ENCODE measurements at places on chromosomes 1 and 21.

GRCh38 chr1:54583871-54584270, 35.8 kb downstream of the ACOT11 start:
- DNase-seq = no peak

DNA sequence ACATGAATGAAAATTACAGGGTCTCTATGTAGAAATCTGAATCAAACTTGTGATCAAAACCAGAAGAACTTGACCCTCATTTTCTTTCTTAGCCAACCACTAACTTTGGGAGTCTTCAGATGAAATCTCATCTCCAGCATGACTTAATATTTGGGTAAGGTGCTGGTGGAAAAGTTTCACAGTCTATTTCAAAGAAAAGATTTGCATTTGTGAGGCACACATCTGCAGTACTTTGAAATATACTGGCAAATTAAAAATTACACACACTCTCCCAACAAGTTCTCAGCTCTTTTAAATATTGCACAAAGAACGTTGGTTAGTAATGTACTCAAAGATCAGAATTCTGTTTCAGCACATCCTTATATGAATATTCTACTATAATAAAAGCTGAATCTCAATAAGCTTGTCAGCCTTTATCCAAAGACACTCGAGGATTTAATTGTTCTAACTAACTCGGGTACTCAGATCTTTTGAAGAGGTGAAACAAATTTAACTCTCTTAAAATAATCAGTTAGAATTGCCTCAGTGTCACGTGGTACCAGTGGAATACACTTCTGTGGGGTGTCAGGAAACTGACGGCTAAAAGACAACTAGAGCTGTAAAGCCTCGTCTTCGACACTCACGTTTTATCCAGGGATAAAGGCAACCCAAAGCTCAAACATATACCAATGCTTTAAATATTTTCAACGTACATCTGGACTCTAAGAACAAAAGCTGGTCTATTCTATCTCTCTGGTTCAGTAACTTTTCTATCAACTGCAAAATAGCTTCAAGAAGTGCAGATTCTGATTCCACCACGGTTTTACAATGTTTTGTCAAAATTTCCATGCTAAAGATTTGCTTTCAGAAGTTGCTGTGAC, 19.0 kb downstream of the SAMSN1 start:
- DNase-seq = no peak

DNA sequence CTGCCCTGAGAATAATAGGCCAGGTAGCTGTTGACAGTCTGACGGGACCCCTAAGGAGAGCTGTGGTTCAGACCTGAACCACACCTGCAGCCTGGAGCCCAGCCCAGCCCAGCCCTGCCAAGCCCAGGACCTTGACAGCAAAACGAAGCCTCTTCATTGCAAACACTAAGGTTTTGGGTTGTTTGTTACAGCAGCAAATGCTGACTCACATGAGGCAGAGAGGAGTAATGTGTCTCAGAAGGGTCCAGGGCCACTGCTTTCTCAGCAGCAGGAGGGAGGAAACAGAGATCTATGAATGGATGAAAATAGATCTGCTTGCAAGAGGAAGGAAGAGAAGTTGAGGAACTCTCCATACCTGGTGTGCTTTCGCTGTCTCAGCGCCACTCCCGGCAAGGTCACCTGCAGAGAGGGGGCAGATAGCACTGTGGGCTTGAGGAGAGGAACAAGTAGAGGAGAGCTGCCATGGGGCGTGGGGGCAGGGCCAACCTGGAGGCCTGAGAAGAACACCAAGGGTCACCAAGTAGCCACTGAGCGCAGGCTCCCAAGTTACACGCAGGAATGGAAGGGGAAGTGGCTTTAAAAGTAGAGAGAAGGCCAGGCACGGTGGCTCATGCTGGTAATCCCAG, 127.2 kb downstream of the ZNF281 start:
- no peak for DNase-seq

DNA sequence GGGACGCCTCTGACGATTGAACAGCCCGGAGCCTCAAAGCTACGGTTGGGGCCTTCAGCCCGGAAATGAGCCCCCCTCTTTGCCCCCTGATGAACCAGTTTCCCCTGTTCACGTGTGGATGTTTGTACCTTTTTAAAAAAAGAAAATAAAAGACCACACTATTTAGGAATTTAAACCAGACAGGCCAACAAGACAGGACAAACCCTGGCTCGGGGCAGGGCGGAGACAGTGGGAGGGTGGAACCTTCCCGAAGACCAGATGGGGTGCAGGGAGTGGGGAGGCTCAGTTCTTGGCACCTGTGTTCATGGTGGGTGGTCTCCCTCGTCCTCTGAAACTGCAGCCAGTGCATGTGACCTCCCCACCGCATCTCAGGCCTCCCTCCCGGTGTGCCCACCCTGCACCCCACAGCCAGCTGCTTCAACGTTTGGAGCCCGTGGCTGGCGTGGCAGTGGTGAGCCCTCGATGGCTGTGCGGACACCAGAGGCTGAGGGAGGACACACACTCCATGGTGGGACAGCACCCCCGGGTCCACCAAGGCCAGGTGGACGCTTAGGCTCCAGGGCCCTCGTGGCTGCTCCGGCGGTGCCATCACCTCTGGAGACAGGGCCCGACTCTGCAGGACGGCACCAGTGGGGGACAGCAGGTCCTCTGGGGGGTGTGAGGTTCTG, 45.6 kb downstream of the COL18A1 start:
- DNase-seq = no peak

DNA sequence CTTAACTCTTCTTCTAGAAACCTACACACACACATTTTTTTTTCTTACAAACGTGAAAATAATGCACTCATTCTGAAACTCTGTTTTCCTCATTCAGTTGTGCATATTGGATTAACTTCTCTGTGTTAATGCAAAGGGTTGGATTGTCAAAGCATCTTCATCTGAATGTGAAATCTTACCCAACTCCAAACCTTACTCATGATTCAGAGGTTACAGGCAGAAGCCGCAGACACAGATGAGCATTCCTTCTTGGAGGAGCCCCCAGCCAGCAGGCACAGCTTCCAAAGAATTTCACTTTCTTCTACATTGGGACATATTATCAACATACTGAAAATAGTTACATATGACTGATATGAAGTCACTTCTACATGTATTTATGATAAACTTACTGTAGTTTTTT, 15.7 kb downstream of the PATJ start:
- no peak for DNase-seq

GRCh38 chr1:181798191-181798926, 263.2 kb downstream of the ZNF648 start:
- no peak for DNase-seq

- no peak for DNase-seq
Measured at GRCh38 chr21:38917043-38917774, 111.5 kb downstream of the ETS2 start.

GRCh38 chr1:116314305-116314919, 58.6 kb upstream of the ATP1A1 start:
- no peak for DNase-seq

DNA sequence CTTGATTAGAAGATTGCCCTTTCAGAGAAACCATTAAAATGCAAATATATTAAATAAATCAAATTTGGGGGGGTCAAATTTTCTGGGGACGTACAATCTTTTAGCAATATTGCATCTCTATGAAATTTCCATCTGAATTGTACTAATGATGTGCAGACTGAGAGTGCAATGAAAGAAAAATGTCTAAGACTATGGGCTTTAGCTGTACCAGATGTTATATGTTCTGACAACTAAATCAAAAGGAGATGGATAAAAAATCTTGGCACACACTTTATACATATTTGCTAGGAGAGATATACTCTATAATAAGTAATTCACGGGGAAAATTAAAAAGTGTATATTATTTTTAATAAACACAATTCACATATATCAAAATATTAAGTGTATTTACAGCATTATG, 13.0 kb upstream of the PLPPR5 start:
- DNase-seq = no peak

- no peak for DNase-seq
Measured at GRCh38 chr1:86151427-86151826, 5.1 kb downstream of the COL24A1 start.

DNA sequence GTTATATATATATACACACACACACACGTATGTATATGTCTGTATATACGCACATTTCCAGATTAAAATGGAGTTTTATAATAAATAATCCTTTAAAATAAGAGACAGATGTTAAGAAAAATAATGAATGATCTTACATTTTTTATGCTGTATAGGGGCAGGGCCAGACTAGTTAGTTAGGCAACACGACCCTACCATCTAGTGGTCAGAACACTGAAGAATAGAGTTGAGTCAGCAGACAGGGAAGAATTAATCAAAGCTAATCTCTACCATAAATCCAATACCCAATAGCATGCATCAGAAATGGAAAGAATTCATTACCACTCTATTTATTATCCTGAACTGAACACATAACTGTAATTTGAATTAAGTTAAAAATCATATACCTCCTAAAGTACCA, 156.7 kb downstream of the BRINP3 start:
- DNase-seq = peak; percentile 53

GRCh38 chr1:155176544-155177071, 3.0 kb downstream of the TRIM46 start:
- peak; percentile 93 for DNase-seq

DNA sequence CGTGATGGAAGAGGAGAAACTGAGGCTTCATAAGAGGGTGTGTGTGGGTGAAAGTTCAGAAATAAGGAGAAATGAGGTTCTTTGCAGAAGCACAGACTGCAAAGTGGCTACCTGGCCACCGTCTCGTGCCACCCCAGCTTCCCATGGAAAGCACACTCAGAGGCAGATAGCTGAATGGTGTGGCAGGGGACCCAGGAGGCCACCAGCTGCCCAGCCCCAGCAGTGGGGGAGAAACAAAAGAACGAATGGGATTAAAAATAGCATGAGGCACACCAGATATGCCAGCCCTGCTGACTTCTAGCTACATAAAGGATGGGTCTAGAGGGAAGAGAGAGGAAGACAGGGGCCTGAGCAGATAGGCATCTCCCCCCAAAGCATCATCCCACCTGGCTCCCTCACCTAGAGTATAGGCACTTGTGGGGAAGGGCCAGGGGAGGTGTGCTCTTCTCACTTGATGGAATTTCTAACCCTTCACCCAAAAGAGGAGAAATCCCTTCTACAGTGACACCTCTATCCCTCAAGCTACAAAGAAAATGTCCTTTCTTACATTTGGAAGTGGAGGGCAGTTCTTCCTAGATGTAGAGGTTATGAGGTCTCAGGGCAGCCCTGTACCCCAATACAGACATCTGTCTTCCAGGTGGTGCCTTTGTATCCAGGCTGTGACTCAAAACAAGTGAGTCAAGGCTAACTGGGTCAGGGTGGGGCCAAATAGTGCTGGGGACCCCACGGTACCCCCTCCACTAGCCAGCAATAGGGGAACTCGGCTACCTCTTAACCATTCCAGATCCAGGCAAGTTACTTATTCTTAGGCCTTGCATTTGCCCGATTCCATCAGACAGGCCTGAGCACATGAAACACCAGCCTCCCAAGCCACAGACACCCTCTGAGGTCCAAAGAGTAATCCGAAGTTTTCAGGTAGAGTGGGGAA, 3.5 kb downstream of the HDGF start:
- no peak for DNase-seq

DNA sequence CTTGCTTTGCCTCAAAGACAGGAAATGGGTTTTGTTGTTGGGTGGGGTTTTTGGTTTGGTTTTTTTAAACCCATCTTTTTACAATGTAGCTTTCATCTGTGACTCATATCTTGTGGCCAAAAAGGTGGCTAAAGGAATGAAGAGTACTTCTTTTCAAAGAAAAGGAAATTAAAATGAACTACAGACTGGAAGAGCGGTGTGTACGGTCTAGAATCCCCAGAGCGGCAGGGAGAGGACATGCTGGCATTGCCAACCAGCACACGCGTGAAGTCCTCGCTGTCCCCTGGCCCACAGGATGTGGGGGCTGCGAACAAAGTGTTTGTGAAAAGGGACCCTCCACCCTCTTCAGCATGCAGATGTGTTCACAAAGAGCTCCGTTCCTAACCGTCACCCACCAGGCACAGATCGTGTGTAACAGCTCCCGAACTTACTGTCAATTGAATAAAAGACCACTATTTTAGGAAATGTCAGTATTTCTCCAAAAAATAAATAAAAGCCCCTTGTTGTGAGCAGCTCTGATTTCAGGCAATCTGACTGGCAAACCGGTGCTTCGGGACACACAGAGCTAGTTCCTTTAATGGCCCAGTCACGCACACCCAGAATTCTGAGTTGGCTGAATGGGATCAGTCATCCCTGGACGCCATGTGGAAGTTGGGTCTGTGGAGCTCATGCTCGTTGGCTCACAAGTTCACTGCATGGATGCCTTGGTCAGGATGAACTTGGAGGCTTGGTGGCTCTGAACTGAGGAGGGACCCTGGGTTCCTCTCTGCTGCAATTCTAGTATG, 602.9 kb downstream of the NPHP4 start:
- DNase-seq = no peak

- DNase-seq = no peak
Measured at GRCh38 chr1:213993929-213994328, 6.2 kb downstream of the PROX1 start.

- DNase-seq = no peak
Measured at GRCh38 chr1:19621274-19621950, 22.7 kb upstream of the NBL1 start.

DNA sequence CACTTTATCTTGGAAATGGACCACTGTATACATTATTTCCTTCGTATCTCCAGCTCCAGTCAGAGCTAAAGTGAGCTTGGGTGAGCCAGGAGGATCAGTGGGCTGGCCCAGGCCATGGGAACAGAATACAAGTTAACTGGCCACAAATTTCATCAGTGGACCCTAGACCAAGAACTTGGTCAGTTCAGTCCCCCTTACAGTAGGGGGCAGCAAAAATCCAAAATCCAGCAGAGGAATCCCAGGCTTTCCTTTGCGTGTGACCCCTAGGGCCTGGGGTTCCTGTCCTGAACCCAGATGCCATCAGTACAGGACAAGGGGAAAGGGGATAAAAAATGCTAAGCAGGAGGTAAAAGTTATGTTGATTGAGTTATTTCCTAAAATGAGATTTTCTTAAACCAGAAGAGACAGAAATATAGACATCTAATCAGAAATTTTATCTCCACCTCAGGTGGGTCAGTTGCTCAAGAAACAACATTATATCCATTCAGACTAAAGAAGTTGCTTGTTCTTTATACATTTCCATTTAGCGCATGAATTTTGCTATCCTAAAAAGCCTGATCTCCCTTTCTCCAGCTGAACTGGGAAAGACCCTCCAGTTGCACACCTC, 24.1 kb upstream of the LCE5A start:
- peak; percentile 30 for DNase-seq

GRCh38 chr1:223455470-223455869, 62.3 kb downstream of the CCDC185 start:
- no peak for DNase-seq

DNA sequence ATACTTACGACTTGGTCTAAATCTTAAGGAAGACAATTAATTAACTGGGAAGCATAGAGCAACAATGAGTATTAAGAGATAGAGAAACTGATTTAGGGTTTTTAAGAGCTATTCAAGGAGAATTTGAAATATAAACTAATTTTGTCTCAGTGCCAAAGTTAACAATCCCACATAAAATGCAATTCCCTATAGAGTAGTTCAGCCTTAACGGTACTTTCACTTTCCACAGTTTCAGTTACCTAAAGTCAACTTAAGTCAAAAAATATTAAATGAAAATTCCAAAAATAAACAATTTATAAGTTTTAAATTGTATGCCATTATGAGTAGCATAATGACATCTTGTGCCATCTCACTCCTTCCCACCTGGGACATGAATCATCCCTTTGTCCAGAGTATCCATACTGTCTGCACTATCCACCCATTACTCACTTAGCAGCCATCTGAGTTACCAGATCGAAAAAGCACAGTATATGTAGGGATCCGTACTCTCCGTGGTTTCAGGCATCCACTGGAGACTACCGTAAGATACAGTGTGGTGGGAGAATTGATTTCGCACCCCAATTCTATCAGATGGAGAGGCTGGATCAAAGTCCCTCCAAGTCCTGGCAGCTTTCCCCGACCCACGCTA, 4.8 kb upstream of the SARS1 start:
- no peak for DNase-seq

GRCh38 chr21:44079846-44080245, 27.4 kb upstream of the PWP2 start:
- no peak for DNase-seq
